ENCODE measurements at places on chromosomes 13 and 19. TPM values are rescaled to one million over a fixed set of nuclear protein-coding genes. Genes with fewer than 3 reads are reported as not detected.

Gene ACTN4
- total RNA-seq: 1,162 TPM

Gene KASH5
- not detected for total RNA-seq

Gene ZNF90
- total RNA-seq: not detected

Gene ZNF491
- not detected for total RNA-seq

Gene PCSK4
- 0.92 TPM for total RNA-seq

Gene ARHGEF7
- total RNA-seq: 19.5 TPM

Gene IGFL2
- total RNA-seq: 0.83 TPM

Gene LRCH1
- total RNA-seq: 7.7 TPM

Gene C19orf81
- total RNA-seq: 8.2 TPM

Gene CD22
- total RNA-seq: 2.2 TPM

Gene DNAAF3
- total RNA-seq: 8.6 TPM

Gene LIN37
- total RNA-seq: 22.7 TPM

Gene LHB
- total RNA-seq: not detected

Gene LILRB5
- total RNA-seq: 0.02 TPM

Gene PSG1
- total RNA-seq: 0.22 TPM

Gene BEST2
- not detected for total RNA-seq

Gene CPT1C
- 12.2 TPM for total RNA-seq

Gene PSG7
- 0.07 TPM for total RNA-seq

Gene CEACAM1
- total RNA-seq: 1.8 TPM

Gene PPP1R13L
- total RNA-seq: 24.1 TPM

Gene TMPRSS9
- not detected for total RNA-seq

Gene PPM1N
- 8.0 TPM for total RNA-seq

Gene CYP4F8
- total RNA-seq: not detected

Gene SLITRK6
- 0.21 TPM for total RNA-seq

Gene TTC9B
- total RNA-seq: 0.33 TPM

Gene CEACAM20
- total RNA-seq: not detected

Gene KIR2DL3
- not detected for total RNA-seq

Gene ARHGAP33
- total RNA-seq: 4.7 TPM

Gene GTF3A
- total RNA-seq: 102 TPM

Gene RNF113B
- total RNA-seq: not detected

Gene SIGLECL1
- not detected for total RNA-seq

Gene FBXW9
- 11.4 TPM for total RNA-seq

Gene WDR88
- total RNA-seq: not detected

Gene BBC3
- 19.6 TPM for total RNA-seq

All from A549 treated with RU486 at 1 μM for 4 hours (cell line).